ENCODE measurements at places on chromosomes 16 and 17.

DNA sequence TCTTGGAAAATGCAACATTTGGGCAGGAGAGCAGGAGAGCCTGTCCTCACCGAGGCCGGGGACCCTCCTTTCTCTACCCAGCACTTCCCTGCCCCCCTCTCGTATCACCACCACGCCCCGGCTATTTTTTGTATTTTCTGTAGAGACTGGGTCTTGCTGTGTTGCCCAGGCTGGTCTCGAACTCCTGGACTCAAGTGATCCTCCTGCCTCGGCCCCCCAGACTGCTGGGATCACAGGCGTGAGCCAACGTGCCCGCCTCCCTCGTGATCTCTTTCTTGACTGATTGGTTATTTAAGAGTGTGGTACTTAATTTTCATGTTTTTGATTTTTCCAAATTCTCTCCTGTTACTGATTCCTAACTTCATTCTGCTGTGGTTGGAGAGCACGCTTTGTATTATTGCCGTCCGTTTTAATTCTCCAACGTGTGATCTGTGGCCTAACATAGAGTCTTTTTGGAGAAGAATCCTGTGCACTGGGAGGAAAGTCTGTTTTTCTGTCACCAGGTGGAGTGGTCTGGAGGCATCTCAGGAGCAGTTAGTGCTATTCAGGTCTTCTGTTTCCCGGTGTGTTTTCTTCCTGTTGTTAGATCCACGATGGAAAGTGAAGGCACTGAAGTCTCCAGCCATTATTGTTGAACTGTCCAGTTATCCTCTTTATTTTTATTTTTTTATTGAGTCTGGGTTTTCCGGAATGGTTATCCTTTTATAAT lies 40.4 kb downstream of the ZNF778 start:
- DNase-seq = no peak

DNA sequence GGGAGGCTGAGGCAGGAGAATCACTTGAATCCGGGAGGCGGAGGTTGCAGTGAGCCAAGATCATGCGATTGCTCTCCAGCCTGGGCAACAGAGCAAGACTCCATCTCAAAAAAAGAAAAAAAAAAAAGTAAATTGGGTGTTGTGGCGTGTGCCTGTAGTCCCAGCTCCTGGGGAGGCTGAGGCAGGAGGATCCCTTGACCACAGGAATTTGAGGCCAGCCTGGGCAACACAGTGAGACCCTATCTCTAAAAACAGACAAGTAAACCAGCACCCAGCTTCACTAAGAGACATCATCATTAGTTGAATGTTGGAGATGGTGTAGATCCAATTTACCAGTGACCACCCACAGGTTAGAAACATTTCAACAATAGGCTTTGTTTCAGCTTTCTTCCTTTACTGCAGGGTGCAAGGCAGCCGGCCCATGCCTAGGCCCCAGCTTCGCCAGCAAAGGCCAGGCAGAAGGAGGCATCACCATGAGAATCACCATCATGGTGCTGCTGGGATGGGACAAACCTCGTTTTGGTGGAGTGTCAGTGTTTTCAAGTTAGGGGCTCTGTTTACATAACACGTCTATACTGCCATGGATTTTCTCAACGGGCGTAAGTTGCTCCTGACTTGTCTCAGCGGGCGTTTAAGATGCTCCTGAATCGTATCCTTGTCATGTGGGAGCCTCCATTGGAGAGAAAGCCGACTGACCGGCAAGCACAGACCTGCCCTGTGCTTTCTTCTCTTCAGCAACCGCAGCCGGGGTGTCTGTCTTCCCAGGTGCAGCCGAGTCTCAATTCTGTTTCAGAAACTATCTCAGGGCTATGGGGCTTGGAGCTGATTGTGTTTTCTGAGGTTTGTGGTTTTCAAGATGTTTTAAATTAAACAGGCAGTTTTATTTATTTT lies 7.3 kb downstream of the TCF25 start:
- DNase-seq = no peak

GRCh38 chr16:64778777-64779176 lies 343.1 kb downstream of the CDH11 start:
- DNase-seq = no peak

DNA sequence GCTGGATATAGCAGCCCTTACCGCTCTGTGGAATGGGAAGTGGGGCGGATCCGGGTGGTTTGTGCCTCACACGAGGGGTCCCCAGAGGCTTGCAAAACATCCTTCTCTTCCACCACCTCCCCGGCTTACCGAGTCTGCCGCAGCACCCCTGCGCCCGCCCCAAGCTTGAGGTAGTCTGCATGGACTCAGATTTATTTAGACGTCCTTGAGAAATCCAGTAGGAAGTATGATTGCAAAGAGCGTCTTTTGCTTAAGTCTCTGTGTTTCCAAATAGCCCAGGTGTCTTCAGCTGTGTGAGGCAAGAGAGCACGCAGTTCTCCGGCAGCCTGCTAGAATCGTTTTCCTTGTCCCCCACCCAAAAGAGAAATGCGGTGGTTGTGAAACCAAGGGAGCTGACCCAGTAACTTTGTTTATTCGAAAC lies 2.4 kb downstream of the KIAA0513 start:
- DNase-seq = no peak

All from Calu3 (cell line).